ENCODE measurements at places on chromosomes 7 and 10.
A peak's percentile ranks its signal among the peaks of the same experiment; 100 is the strongest.

DNA sequence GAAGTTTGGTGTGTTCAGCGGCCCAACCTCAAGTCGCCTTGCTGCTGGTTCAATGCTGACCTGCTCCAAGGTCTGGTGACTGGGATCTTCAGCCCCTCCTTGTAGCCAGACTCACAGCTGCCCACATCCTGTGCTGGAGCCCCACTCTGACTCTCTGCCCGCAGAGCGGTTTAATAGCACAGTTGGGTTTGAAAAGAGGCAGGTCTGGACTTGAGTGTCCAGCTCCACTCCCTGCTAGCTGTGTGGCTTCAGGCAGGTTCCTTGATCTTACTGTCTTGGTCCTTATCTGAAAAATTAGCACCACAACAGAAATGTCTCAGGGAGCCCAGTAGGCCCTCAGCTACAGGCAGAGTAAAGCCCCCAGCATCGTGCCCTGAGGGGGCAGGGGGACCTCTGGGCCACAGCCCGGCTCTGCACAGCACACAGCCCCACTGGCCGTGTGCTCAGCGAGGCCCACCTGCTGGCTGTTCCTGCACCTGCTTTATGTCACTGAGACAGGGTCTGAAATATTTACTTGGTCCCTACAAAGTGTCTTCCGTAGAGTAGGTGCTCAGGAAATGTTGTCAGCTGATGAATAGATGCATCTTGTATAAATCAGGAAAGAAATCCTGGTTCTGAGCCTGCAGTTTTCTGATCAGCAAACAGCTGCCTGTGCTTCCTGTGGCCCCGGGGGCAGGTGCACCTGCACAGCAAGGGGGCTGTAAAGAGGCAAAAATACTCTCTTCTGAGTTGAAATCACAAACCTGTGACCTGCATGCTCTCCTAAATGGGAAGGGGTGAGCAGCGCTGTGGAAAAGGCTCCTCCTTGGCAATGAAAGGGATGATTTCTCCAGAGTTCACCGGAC lies 155.5 kb downstream of the SVIL start:
- DNase-seq = no peak

- no peak for DNase-seq
These were observed 106.3 kb downstream of the GRK5 start for GRCh38 chr10:119313644-119314043.

- DNase-seq = no peak
These were observed 42.2 kb upstream of the PDGFA start for GRCh38 chr7:561631-562373.

- no peak for DNase-seq
These were observed 4.6 kb upstream of the LDB3 start for GRCh38 chr10:86663576-86664339.

GRCh38 chr10:49834976-49835375 lies 72.9 kb upstream of the OGDHL start:
- DNase-seq = no peak

GRCh38 chr10:44467900-44468299 lies 83.0 kb upstream of the CXCL12 start:
- DNase-seq = no peak

DNA sequence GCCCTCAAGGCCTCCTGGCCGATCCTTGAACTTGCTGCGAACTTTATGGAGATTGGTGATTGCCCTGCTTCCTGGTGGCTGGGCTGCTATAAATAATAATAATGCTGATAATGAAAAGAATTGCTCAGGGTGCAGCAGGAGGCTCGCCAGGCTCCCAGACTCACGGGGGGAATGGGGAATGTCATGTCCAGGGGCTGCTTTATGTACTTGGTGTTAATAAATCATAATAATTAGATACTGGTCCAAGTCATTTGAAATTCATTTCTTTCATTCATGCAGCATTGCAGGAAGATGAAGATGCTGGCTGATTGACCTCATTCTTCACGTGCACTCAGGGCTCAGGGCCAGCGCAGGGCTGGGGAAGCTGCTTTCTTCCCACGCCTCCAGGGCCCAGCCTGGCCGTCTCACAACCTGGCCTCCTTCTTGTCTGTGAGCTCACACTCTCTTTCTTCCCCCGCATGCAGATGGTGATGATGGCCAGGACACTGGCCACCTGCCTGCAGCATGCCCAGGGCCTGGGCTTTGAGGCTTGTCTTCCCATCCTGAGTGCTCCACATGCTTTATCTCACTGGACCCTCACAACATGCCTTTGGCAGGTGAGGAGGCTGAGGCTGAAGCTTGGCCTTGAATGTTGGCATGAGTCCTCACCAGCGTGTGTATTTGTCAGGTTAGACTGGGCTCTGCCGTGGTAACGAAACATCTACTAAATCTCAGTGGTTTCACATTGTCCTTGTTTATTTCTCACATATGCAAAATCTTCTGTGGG lies 138.4 kb upstream of the TNS3 start:
- DNase-seq = peak; percentile 60

DNA sequence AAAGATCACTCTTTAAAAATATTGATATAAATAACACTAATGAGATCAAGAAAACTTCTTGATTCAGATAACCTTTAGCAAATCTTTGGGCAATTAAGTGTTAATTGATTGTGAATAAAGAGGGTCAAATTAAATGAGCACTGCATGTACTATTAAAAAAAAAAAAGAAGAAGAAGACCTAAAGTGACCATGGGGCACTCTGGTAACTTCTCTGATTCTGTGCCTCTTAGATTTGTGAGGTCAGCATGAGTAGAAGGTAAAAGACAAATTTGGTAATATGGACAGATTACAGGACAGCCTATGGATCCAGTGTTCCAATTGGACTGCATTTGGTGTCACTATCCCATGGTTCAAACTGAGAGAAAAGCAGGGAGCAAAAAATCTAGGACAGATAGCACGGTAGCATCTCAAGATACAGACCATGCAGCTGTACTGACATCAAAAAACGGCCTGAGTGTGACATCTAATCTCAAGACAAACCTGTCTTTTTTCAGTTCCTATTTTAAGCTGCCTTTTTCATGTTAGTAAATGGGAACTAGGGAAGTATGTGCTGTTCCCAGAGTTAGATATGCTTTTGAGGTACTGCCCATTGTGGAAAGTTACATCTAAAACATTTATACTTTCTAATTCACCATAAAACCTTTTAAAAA lies 128.0 kb downstream of the KCND2 start:
- no peak for DNase-seq

GRCh38 chr7:77565917-77566316 lies 28.8 kb downstream of the PTPN12 start:
- no peak for DNase-seq

DNA sequence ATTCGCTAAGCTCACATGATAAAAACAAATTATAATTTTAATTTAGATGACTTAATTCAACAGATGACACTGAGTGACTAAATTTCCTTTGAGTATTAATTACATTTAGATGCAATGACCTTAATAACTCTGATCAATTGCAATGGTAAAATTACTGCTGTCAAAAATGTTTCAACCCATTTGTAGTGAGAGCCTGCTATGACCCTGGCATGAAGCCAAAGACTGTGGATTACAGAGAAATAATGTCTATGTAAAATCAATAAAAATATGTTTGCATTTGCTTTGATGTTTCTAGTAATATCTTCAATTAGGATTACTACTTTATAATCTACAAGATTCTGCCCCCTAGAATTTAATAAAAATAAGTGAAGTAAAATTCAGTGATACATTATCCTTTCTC lies 15.6 kb downstream of the MKX start:
- DNase-seq = no peak
